Naive B cell (primary cell): ENCODE measurements at places on chromosomes 4 and X.
A peak's percentile ranks its signal among the peaks of the same experiment; 100 is the strongest.

GRCh38 chr4:78618436-78618835 lies 66.9 kb downstream of the ANXA3 start:
- DNase-seq, result no peak

- no peak for DNase-seq
Observed at GRCh38 chr4:158915683-158916241, 146.9 kb downstream of the FNIP2 start.

DNA sequence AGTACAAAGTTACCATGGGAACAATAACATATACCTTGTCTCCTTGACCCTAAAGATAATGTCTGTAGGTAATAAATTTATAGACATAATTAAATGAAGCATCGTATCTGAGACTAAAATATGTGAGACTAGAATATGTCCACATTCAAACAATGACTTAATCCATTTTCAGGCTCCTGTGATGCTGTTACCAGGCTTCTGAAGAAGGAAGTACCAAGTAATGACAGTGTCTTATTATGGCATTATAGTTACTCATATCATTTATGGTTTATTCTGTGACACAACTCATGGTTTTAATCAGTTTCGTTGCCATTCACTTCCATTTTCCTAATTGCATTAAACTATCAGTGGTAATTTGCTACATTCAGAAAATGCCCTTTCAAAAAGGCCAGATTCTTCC lies 100.6 kb upstream of the GPM6B start:
- no peak for DNase-seq

DNA sequence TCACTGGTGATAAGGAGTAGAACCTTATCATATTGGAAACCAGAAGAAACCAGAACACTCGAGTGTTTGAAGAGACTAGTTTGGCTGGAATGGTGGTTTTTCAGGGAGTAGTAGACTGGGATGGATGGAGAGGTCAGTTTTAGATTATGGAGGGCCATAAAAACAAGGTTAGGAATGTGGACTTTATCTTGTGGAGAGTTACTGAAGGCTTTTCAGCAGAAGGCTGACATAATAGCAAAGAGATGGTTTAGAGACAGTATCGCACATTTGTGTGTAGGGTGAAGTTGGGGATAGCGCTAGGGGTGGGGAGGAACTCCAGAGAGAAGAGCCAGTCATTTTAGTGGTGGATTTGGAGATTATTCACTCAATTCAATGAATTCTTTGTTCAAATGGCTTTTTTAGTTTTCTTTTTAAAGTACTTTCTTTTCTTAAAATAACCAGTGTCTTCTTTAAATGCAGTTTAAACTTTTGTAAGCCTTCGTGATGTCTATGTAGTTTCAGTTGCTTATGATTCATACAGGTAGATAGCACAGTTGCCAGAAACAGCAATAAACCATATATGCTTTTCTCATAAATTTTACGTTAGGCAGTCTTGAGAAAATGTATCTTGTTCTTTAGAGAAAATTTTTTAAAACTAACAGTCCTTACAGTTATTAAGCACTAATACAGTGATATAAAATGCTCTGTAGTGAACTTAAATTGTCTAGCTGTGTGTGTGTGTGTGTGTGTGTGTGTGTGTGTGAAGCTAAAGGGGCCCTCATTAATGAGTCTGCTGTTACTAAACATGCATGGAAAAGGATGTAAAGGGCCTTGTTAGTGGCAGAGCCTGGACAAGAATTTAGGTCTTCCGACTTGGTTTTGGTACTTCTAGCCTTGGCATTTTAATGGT lies 3.8 kb downstream of the ARHGAP10 start:
- DNase-seq, result no peak

GRCh38 chrX:136021903-136022302 lies 36.7 kb downstream of the SLC9A6 start:
- no peak for DNase-seq

DNA sequence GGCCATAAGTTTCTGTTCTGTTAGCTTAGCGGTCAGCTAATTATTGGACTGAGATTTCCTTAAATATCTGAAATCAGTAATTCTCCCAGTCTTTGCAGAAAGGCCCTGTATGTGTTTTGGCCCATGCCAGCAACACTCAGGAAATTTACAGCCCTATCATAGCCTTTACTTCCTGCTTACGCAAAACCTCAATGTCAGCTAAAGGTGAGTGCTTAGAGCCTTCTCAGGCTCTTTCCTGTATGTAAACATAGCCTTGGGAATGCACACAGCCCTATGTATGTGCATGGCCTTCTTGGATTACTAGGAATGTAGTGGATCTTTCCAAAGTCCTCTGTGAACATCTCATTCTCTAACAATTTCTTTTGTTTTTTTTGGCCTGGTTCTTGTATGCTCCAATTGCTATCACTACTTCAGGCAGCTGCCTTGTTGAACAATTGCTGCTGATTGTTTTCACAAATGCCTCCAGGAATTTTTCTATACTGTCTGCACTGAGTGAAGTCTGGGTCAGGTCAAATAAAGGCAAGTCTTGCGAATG lies 200.0 kb downstream of the PPP1R2C start:
- DNase-seq, result no peak

DNA sequence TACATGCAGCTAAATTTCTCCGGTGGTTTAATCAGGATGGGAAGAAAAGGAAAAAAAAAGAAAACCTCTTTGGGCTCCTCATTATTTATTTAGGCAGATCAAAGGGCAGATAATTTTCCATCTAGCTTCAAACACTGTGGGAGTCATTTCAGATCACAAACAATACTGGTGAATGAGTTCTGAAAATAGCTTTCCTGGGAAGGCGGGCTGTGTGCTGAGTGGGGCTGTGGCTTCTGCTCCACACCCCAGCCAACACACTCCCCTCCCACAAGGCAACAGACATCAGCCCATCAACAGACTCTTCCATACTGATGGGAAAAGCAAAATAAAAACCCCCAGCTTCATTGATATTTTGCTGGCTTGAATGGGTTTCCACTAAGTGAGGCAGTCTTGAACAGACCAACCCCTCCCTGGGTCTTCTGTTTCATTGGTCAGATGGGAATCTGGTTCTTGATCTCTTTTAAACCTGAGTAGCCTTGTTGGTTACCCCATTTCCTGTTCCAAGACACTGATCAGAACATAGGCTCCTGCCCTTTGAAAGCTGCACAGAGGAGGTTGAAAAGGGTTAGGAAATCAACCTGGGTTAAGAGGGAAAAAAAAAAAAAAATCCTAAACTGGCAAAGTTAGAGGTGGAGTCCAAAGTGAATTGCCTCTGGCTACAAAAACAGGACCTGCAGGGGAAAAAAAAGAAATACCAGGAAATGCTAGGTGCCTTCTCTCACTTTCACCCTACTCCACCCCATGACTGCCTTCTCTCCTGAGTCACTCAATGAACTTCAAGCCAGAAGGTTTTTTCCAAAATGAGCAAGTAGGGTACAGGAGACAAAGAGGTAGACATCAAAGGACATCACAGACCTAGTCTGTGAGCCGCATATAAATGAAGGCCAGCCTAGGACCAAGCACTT lies 20.0 kb downstream of the AMOT start:
- no peak for DNase-seq

GRCh38 chr4:22911285-22911684 lies 218.5 kb downstream of the GBA3 start:
- DNase-seq, result no peak

- DNase-seq, result no peak
Observed at GRCh38 chrX:124232523-124233201, 99.8 kb upstream of the TEX13D start.

DNA sequence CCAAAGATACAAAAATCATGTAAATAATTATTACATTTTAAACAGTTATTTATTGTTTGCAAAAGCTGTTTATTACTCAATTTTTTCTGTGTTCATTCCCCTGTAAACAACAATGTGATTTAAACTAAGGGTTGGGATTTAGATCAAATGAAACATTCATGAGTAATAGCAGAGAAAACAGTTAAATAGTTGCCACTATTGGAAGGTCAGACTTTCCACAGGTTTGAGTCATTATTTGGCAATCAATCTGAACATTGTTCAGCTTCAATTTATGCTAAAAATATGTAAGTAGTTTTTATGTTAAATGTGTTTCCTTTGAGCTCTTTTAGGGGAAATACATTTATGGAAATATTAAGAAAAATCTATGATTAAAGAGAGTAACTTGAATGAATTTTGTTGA lies 144.9 kb downstream of the STIM2 start:
- no peak for DNase-seq

DNA sequence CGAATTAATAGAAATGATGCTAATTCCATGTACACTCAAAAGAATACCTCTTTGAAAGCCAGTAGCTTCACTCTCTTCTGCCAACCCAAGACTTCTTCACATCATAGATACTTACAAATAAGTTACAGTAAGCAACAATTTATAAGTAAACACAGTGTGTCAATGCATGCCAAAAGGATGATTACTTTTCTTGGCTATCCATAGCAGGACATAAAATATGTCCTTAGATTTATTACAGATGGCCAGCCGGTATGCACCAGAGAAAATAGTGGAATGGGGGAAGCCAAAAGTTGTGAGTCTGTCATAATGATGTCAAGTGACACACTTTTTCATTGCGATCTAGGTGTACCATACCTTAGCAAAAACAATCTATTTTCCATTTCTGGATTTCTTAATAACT lies 631 bp upstream of the BMX start:
- no peak for DNase-seq

DNA sequence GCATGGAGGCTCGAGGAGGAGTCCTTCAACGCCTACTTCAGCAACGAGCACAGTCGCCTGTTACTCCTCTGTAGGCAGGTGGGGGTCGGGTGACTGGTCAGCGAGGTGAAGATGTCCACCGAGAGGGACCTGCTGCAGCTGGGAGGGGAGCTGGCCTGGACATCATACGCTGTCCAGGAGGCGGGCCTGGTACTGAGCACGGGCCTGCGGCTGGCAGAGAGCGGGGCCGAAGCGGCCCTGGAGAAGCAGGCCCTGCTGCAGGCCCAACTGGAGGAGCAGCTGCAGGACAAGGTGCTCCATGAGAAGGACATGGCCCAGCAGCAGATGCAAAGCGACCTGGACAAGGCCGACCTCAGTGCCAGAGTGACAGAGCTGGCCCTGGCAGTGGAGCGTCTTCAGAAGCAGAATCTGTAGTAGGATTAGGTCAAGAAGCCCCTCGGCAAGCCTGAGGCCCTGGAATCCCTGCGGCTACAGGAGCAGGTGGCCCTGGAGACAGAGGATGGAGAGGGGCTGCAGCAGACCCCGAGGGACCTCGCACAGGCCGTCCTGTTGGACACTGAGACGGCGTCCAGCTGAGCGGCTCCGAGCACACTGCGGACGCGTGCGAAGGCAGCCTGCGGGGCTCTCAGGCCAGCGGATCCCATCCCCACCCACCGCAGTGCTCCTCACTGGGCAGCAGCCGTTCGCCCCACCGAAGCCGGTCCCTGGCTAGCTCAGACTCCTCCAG lies 11.9 kb downstream of the SMIM10L2A start:
- DNase-seq, result no peak

DNA sequence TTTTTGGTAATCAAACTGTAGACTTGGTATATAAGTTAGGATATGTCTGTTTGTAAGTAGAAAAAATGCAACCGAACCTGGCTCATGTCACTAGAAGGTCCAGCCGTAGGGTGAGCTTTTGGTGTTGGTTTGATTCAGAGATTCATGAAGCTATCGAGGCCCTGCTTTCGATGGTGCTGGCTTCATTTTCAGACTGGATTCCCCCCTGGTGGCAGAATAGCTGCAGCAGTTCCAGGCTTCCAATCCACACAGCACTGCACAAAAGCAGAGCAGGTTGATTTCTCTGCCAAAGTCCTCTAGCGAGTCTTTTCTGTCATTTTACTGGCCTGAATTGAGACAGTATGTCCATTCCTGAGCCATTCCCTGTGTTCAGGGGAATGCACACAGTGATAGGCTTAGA lies 33.1 kb downstream of the PDK3 start:
- no peak for DNase-seq

GRCh38 chrX:80808881-80809411 lies 731 bp downstream of the BRWD3 start:
- peak; percentile 18 for DNase-seq
